Activated CD4-positive, alpha-beta T cell treated with anti-CD3 and anti-CD28 coated beads, Interleukin-2, amount 50 U/mL, for 48 hours (primary cell): ENCODE measurements at places on chromosomes 12 and 14.

GRCh38 chr14:60651796-60652673 lies 2.8 kb upstream of the SIX1 start:
- DNase-seq: peak; percentile 20

DNA sequence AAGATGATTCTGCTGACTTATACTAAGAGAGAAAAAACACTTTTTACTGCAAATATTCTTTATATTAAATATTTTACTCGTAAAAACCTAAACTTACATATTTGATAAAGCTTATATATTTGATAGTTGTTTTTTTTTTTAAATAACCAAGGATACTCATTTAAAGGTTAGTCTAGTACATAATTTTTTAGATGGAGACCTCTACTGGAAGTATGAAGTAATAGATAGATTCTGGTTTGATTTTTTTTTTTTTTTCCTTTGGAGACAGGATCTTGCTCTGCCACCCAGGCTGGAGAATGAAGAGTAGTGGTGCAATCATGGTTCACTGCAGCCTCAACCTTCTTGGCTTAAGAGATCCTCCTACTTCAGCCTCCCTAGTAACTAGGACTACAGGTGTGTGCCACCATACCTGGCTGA lies 16.4 kb downstream of the ARID2 start:
- no peak for DNase-seq

DNA sequence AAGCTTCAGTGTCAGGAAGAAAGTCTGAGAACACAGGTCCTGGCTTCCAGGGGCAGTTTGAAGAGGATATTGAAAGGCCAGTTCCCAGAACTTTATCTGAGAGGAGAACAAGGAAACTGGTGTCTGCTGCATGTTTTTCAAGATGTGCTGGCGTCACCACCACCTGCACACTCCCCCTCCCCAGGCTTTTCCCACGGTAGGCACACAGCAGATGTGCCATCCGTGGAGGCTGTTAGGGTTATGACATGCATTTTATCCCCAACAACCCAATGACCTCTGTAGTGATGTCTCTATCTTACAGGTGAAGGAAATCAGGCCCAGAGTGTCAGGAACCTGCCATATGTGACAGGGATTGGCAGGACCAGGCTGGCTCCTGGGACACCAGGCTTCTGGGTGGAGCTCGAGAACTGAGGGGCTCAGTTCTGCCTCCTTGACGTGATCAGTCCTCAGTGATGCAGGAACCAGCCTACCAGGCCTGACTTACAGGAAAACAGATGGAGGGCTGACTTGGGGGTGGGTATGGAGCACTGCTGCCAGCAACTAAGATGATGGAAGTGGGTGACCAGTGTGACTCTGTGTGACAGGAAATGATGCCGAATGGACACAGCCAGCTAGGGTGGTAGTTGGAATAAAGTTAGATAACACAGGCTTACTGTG lies 16.8 kb downstream of the SLC25A47 start:
- no peak for DNase-seq

DNA sequence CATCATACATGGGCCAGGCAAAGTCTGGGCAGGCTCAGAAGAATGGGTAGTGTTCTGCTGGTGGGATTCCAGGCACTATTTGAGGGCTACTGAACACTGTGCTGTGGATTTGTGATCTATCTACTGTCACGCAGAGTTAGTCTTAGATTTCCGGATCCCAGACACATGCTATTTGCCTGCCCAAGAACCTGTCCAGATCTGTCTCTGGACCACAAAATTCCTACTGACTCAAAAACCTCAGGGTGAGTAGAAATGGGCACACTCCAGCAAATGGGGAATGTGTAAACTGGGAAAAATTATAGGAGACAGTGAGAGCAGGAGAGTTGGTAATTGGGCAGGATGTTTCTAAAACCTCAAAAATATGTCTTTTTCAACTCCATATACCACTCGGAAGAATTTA lies 129.9 kb downstream of the GALC start:
- no peak for DNase-seq

- no peak for DNase-seq
These were observed 10.9 kb downstream of the DCP1B start for GRCh38 chr12:1993341-1993740.

DNA sequence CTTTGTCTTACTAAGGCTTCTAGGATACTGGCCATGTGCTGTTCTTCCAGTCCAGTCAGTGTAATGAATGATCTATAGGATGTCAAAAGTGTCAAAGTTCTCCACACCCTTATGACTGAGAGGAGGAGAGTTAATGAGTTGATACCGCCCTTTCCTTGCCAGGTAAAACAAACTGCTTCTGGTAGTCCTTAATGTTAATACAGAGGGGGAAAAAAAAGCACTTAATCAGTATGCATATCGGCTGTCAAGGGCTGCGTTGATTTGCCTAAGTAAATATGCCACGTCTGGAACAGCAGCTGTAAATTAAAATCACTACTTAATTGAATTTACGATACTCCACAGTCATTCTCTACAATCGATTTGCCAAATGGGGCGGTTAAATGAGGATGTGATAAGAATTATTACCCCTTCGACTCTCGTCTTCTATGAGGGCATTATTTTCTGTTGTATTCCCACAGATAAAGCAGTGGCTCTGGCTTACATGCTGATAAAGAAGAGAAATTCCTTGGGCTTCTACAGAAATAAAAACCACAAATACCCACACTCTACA lies 416.0 kb downstream of the KCNH5 start:
- no peak for DNase-seq

DNA sequence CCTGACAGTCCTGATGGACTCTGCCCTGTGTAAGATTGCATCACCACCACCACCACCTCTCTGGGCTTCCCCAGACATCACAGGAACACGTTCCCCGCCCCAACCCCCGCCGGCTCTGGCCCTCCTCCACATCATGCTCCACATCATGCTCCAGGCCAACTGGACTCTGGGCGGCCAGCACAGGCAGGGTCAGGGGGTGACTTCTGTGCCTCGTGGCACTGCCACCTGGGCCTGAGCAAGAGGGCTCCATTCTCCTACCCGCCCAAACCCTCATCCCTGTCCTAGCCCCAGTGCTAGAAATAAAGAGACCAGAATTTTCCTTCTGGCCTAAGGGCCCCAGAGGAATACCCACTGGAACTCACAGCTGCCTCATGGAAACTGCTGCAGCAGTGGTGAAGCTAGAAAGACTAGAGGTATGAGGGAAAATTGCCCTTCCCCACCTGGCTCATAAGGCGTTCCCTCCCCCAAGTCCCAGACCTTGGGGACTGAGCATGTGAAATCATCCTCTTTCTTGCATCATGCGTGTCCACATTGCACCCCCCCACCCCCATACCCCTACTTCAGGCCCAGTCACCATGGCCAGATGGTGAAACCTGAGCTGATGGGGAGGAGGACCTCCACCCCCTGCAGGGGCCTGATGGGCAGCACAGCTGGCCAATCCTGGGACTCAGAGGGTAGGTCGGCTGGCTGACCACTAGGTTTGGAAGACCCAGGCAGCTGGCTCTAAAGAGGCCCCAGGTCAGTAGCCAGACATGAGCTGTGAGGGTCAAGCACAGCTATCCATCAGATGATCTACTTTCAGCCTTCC lies at the start of gene INHBE:
Gene INHBE, plus strand, starts transcription at position 742 of the 808 bp plus-strand sequence. CDS start 230 bp downstream, outside the sequence.
- DNase-seq: no peak

- DNase-seq: no peak
These were observed 155.1 kb upstream of the BTG1 start for GRCh38 chr12:92300777-92301176.

DNA sequence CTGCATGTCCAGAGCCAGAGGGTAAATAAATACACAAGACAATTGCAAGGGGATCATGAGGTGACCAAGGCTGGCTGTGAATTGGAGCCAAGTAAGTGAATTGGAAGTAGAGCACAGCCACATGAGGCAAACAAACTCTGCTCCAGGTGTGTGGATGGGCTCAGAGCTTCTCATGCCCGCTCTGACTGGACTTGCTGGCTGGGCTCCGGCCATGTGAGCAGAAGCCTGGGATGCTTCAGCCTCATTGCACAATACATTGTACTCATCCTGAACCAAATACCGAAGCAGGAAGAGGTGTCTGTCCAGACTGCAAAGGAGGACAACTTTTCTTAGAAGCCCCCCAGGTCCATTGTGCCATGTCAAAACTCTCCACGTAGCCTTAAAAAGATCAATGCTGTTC lies 193.0 kb downstream of the TTC8 start:
- DNase-seq: no peak

DNA sequence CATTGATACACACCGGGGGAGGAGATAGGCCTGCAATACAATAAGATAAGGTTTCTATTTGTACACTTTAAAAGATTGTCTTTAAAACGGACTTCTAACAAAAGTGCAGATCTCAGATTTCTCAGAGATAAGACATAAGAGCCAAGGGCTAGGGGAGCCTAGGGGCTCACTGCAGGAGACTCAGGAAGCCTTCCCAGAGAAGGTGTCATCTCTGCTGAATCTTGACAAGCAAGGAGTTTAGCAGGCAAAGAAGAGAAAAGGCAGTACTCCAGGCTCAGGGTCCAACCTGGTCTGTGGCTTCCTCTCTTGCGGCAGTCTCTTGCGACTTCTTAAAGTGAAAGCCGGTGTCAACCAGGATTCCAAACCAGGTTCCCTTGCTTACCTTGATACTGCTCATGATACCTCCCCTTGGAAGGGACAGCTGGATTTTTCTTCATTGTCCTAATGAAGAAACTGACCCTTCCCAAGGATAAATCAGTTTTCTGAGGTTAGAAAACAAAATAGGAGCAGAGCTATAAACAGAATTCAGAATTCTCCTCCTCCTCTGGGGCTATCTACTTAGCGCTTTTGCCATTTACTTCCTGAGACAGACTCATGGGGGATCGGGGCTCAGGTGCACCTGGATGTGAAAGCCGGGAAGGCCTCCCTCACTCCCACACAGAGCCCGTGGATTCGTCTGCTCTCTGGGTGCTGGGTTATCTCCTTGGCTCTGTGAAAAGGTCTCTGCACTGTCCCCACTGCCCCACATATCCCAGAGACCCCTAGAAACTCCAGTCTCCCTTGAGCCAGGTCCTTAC lies 1.7 kb upstream of the SCNN1A start:
- DNase-seq: no peak

DNA sequence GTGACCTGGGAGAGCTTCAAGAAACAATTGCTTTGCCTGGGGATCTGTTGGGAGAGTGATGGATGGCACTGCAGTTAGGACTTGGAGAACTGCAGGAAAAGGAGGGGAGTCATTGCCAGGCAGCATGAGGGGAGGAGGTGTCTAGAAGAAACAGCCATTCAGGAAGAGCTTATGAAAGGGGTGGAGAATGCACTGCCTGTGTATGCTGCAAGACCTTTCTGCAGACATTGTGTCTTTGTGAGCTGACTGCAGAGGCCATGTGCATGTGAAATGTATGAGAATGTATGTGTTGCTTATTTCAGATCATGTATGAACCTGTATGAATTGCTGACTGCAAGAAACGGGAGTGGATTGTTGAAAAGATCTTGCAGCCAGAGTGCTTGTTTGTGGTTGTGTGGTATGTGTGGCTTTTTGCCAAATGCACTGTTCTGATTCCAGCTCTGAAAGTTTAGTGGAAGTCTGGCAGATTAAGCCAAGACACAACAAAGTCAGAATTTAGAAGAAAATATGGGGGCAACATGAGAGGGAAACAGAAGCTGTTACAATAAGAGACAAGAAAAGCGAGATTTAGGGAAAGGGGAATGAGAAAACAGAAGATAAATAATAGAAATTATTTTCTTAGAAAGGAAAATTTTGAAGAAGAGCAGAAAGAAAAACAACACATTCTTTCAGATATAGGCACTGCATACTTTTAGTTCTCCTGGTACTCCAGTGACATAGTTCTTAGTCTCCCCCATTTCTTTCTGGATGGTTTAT lies 9.8 kb upstream of the RIMKLB start:
- DNase-seq: no peak

DNA sequence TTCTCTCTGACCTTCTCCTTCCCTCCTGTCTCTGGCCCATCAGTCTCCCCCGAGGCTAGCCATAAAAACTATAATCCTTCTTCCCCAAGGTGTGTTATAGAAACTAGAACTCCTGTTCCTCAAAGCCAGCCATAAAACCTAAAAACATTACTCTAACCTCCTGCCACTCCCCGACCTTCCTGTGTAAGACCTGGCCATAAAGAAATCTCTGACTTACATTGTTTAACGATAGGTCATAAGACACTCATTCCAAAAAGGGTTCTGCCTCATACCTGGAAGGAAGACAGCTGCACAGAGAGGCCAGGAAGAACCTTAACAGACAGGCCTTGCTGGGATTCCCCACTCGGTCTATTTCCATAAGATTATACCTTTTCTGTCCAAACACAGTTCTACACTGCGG lies 70.9 kb upstream of the EEA1 start:
- no peak for DNase-seq

GRCh38 chr12:115355301-115355700 lies 671.3 kb upstream of the TBX3 start:
- DNase-seq: no peak

DNA sequence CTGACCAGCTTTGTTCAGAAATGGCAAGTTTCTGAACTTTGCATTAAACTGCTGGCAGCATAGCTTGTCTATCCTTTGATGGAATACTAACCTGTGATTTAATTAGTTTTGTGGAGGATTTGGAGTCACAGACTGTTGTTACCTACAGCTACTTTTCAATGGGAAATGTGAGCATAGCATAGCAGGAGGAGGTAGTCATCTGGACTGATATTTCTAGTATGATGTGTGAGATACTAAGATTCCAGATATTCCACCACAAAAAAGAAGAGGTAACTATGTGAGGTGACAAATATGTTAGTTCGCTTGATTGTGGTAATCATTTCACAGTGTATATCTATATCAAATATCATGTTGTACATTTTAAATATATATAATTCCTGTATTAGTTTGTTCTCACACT lies 833.0 kb downstream of the SLC6A15 start:
- DNase-seq: no peak

DNA sequence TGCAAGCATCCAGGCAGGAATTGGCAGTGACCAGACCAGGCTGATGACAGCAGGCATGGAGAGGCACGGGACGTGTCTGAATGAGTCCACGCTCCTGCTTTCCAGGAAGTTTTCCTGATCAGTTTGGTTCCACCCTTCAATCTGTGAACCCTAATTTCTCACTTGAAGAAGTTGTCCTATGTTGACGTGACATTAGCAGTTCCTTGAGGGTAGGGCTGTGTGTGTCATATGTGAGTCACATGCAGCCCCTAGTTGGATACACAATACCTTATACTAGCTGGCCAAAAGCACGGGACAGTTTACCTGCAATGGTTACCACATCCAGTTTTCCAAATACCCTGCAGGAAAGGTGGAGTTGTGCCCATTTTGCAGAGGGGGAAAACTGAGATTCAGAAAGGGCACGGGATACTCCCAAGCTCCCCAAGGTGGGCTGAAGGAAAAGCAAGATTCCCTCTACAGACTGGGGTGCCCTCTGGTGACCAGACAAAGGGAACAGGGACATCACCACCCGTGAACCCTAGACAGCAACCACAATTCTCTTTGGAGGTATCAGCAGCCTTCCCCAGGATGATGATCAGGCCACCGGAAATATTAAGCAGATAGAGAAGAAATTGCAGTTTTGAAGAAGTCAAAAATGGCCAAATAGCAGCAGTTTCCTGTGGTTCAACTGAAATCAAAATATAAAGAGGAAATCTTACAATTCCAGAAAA lies 194.5 kb downstream of the PHETA1 start:
- DNase-seq: no peak

GRCh38 chr12:76275511-76276093 lies 72.6 kb downstream of the BBS10 start:
- no peak for DNase-seq
